Midbrain (tissue), 1 donor: ENCODE measurements at places on chromosomes 5 and 9.

DNA sequence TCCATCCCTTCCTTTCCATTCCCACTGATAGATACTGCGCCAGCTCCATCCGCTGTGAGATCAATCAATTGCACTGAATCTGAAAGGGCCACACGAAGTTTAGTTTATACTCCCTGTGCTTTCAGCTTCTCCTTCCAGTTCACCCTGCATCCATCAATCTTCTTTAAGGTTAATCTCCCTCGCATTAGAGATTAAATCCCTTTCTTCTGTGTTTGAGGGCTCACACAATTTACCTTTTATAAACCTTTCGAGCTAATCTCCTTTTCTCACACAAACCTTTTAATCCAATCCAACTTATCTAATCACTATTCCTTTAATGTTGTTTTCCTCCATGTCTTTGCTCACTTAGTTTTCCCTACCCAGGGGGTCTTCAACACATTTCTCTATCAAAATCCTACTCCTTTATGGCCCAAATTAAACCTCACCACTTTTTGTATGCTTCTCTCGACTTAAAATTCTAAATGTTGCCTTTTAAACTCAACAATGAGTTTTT lies 64.6 kb upstream of the HAPLN1 start:
- DNase-seq: no peak

GRCh38 chr9:137406085-137406760 lies 16.7 kb downstream of the EXD3 start:
- no peak for DNase-seq

- DNase-seq: no peak
These were observed 17.4 kb upstream of the ENTREP1 start for GRCh38 chr9:69307446-69308205.

- DNase-seq: no peak
These were observed 10.7 kb upstream of the SERINC5 start for GRCh38 chr5:80266566-80266965.

GRCh38 chr5:122984425-122984824 lies 52.1 kb downstream of the PPIC start:
- no peak for DNase-seq

DNA sequence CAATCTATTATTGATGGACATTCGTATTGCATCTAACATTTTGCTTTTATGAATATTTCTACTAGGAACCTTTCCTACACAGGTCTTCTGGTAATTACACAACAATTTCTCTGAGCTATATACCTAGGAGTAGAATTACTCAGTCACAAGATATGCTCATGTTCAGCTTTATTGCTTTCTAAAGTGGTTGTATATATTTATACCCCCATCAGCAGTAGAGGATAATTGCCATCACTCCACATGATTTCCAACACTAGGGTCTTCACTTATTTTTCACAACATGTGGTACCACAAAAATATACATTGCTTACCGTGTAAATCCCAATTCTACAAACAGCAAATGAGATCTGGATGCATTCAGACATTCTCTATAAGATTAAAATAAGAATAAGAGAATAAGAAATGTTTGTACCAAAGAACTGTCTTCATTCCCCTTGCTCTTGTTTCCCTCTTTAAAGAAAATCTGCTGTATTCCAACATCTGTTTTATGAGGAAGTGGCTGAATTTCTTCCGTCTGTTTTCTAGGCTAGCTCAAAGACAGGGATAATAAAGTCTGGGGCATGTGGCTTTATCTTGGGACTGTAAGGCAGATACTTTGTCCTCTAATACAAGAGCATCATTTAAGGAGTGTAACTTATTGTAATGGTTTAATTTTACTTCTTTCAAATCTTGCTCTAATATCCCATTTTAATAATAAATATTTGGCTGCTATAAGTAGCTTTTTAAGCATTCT lies 28.2 kb downstream of the ARL15 start:
- no peak for DNase-seq

- DNase-seq: no peak
These were observed 1717.9 kb downstream of the EFNA5 start for GRCh38 chr5:105952875-105953274.

DNA sequence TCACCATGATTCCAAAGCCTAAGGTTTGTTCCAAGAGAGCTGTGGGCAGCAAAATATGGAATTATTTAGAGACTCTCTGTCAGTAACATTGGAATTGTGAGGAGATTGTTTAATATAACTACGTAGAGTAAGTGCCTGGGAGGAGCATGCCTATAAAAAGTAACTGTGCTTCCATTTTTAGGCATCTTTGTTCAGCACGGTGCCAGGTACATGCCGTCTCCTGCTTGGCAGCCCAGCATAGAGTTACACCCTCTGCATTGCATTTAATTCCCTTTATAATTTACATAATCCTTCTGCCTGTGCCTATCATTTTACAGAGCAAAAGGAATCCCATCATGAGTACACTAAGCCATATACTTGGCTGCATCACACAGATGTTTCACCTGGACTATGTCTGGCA lies 32.1 kb upstream of the ALDH1A1 start:
- DNase-seq: no peak

DNA sequence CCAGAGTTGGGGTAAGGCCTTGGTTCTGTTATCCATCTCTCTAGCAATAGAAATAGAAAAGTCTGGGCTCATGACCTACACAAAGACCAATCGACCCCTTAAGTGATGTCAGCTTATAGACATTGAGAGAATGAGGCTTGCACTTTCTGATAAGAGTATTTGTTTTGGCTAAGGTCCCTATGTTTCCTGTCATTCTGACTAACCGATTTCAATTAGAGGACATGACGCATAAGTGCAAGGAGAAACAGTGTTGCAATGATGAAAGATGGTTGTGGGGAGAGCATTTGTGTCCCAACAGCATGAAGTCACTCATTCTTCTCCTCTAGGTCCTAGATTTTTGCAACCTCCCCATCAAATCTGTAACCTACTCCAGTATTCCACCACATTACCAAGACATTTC lies 255.1 kb downstream of the MAT2B start:
- DNase-seq: no peak

GRCh38 chr9:129770741-129771140 lies 17.9 kb upstream of the PTGES start:
- DNase-seq: no peak

- DNase-seq: peak; percentile 26
These were observed 62.2 kb downstream of the BOD1 start for GRCh38 chr5:173554038-173554955.

DNA sequence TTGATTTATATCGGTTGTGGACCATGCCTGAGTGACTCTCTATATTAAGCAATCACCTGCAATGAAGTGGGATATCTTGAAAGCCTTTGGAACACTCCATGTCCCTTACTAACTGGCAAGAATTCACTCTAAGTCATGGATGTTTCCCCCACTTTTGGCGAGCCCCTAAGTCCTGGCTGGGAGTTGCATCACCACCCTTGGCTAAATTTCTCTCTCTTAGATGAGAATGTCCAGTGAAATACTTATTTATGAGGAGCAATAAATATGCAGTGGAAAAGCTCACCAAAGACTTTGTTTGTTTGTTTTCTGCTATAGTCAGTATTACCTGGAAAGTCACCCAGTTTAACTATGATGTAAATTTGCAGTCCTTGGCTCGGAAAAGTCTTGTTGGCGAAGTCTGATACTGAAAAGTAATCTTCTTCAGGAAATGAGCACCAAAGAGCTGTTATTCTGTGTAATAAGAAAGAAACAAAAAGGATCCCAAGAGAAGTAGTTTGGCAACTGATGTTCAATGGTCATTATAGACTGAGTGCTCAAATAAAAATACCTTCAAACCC lies 333.8 kb downstream of the DMRT2 start:
- no peak for DNase-seq

DNA sequence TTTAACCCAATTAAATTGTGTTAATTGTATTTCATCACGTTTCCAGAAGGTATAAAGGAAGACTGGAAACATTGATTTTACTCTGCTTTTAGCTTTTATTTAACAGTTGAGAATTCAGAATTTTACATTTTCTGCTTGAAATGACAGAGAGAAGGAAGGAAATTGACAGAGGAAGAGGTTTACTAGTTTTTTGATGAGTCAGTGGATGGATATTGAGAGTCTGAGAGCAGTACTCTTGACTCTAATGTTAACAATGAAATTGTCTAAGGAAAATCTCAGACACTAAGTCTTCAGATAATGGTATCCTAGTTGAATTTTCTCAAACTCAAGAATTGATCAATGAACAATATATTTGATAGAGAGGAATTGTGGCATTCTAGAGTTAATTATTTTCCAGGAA lies 60.6 kb downstream of the IPO11 start:
- no peak for DNase-seq

GRCh38 chr9:95038666-95039065 lies 278.8 kb downstream of the FANCC start:
- DNase-seq: no peak

GRCh38 chr5:124871303-124871702 lies 124.9 kb upstream of the ZNF608 start:
- DNase-seq: no peak

DNA sequence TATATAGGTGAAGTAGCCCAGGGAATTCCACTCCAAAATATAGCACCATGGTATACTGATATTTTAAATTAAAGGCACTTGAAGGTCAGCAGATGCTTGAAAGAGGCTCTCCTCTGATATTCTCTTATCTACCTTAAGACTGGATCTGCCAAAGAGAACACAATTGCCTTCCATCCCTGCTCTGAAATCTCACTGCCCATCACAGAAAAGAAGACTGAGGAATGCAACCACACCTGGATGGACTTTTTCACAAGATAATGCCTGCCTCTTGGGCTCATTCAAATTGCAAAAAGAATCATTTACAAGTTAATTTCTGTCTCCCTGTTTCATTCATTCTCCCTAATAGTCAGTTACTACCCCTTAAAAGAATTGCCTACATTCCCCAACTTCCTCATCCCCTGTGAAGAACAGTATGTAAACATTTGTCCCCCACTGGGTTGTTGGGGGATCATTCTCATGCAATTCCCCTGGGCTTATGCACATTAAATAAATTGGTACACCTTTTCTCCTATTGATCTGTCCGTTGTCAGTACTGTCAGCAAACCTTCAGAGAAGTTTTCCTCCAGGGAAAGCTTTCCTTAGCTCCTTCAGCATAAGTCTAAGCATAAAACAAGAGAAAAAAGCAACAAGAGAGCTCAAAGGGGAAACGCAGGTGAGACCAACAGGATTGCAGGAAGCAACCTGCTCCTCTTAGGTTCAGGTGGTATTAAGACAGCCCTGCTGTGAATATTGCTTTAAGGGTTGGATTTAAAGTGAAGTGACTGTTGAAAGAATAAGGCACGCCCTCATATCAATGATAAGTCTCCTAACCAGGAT lies 171.4 kb upstream of the SLC30A5 start:
- DNase-seq: no peak

DNA sequence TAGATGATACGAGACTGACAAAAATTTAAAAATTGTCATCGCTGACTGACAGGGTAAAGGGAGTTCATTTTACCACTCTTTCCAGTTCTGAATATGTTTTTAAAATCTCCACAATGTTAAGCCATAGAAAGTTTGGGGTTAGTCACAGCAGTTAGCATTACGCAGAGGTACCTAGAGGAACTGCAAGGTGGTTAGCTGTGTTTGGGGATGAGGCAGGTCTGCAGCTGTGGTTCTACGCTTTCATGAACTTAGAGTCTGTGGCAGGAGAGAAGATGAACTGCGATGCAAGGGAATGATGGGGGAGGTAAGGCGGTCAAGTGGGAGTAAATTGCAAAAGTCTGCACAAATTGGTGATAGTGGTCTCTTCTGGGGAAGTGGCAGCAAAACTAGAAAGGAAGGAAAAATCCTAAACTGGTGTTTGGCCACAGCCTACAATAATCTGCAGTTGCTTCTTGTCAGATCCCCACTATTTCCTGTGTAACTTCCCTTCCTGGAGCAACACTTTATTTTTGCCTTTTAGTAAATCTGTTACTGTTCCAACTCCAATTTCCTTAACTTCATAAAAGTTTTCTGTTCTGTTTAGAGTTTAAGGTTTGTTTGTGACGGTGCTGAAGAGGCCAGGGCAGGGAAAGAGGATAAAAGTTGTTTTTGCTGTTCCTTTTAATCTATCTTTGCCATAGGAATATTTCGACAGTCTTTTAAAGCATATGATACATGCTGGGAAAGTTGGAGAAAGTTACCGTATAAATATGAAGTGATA lies 38.6 kb upstream of the SNX2 start:
- DNase-seq: no peak

DNA sequence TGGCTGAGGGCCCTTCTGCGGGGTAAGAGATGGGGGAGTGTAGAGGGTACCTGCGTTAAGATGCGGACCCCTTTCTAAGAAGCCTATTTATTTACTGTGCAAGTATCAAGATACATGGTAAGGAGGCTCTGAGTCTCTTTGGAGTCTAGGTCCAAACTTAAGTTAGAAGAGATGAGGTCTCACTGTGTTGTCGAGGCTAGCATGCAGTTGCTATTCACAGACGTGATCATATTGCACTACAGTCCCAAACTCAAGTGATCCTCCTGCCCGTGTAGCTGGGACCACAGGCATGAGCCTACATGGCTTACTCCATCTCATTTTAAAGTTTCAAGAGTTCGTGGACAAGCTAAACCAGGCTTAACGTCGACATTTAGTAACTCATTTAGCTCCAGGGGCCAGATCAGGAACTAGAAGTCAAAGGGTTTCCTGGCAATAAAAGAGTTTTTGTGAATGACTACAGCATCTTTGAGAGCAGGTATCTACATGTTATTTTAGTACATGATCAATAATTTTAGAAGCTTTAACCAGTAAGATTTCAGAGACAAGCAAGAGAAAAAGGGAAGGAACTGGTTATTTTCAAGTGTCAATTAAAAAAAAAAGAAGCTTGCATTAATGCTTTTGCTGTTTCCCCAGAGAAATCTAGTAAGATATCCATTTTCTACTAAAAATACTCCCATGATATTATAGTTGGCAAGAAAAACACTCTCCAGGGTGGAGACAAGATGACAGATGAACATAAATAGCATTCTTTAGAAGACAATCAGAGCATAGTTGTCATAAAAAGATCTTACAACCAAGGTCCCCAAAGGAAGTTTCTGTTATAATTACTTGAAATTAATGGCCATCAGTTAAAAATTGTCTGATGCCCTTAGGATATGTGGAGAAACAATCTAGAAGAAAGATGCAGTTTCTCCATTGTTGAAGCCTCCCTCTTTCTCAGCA lies 141.3 kb downstream of the SCAMP1 start:
- DNase-seq: no peak

- DNase-seq: no peak
These were observed 36.7 kb downstream of the CDK7 start for GRCh38 chr5:69271376-69271775.

DNA sequence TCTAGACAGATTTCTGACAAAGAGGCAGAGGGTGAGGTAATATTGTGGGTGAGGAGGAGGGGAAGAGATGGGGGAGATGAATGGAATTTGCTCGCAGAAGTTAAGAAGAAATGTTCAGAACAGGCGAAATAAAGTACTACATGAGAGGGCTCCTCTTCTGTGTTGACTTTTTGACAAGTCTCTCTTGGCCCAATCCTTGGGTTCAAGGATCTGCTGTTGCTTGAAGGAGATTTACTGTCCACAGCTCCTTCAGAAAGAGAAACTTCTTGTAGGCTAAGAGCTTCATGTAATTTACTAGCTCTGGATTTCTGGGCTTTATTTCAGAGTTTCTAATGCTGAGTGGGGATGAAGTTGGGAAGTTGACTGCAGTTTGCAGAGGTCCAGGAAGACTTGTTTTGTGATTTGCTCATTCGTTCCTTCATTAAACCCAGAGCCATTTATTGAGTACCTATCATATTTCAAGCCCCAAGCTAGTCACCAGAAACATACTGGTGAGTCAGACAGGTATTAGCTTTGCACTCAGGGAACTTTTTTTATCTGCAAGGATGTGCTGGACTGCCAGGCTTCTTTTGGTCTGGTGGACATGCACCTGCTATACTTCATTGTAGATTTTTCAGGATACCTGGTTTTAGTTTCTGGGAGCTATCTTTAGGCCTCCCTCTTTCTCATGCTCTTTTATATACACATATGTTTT lies 402.9 kb upstream of the CLINT1 start:
- no peak for DNase-seq
